ENCODE measurements at places on chromosomes 12 and 14. TPM values are rescaled to one million over a fixed set of nuclear protein-coding genes. Genes with fewer than 3 reads are reported as not detected.

Gene SART3
- 41.7 TPM for total RNA-seq

Gene CMTM5
- not detected for total RNA-seq

Gene MRPL52
- 202 TPM for total RNA-seq

Gene ASCL1
- not detected for total RNA-seq
